ENCODE measurements at places on chromosomes 16 and 17.
A peak's percentile ranks its signal among the peaks of the same experiment; 100 is the strongest.

GRCh38 chr16:11105038-11105903 is 150.7 kb downstream of the SOCS1 start:
- no peak for DNase-seq

GRCh38 chr17:58083491-58084316 is 485 bp downstream of the DYNLL2 start:
- DNase-seq, result peak; percentile 46

DNA sequence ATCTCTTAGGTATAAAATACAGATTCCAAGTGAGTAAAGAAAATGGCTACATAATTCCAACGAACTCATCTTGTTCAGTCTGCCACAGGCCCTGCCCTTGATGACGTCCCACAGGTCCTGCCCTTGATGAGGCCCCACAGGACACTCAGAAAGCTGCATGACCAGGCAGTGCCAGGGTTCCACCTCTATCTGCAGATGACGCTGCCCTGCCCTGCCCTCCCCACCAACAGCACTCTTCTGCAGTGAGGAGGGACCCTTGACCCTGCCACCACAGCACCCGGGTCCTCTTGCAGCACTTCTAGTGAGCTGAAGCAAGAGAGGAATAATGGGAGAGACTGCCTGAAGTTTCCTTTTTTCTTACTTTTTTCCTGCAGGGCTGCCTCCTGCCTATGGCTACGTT is 118.4 kb downstream of the VPS53 start:
- no peak for DNase-seq

GRCh38 chr16:30032083-30032819 is 1.2 kb upstream of the TLCD3B start:
- no peak for DNase-seq

DNA sequence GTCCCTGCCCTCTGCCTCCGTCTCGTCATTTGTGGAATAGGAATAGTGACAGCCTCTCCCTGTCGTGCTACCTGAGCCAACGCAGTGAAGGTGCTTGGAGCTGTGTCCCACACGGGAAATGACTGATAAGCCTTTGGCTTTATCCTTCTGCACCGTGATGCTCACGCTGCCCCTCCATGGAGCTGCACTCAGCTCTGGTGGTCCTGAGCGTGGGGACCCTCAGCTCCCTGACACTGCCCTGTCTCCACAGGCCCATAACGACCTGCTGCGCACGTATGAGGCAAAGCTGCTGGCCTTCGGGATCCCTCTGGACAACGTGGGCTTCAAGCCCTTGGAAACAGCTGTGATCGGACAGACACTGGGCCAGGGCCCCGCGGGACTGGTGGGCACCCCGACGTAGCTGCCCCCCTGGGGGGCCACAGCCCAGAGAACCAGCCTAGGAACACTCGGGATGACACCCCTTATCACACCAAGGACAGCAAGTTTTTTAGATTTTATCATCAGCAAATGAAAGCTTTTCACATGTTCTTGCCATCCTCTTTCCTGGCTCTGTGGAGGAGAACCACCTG is 23.8 kb upstream of the DBNDD1 start:
- DNase-seq, result no peak

DNA sequence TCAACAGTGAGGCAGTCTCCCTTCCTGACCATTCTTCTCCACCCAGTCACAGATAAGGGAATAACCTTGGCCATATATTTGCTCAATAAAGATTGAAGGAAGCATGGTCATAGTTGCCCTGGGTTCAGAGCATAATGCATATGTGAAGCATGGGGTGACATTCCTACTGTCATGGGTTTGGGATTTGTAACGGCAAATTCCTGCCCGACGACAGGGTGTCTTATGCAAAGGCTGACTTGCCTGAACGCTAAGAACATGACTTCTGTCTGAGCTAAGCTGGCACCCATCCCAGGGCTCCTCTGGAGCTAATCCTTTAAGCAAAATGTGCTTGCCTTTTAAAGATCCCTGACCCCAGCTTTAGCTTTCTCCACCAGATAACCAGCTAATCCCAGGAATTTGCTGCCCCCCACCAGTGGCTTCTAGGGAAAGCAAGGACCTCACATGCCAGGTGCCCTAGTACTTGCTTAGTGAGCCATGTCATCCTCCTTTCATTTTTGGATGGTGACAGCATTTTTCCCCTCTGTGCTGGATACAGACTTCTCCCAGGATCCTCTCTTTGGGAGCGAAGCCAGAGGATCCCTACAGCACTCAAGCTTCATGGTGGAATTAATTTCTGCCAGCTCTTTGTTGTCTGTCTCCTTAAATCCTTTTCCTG is 11.7 kb downstream of the SLC7A6OS start:
- no peak for DNase-seq

- peak; percentile 33 for DNase-seq
Measured at GRCh38 chr17:76240461-76241203, at the start of gene RNF157. Gene RNF157 (minus strand): TSS chr17:76240493. CDS start chr17:76240240, 253 bp downstream.

GRCh38 chr17:60501589-60501988 is 24.5 kb downstream of the APPBP2 start:
- DNase-seq, result no peak

GRCh38 chr16:27318392-27319256 is 4.8 kb downstream of the IL4R start:
- no peak for DNase-seq
